ENCODE measurements at places on chromosomes 6 and 20. TPM values are rescaled to one million over a fixed set of nuclear protein-coding genes. Genes with fewer than 3 reads are reported as not detected.

The MATN4 gene
- not detected for polyA plus RNA-seq

The FAM50B gene
- polyA plus RNA-seq: 14.3 TPM

The DHX35 gene
- 2.2 TPM for polyA plus RNA-seq

The TSPO2 gene
- polyA plus RNA-seq: not detected

The LINC00237 gene
- not detected for polyA plus RNA-seq

The SENP6 gene
- 79.7 TPM for polyA plus RNA-seq

The MUC21 gene
- not detected for polyA plus RNA-seq

The SLC12A5 gene
- not detected for polyA plus RNA-seq

The UNC5CL gene
- polyA plus RNA-seq: 0.49 TPM

The CALHM5 gene
- not detected for polyA plus RNA-seq

The STX11 gene
- 3.6 TPM for polyA plus RNA-seq

The IPCEF1 gene
- polyA plus RNA-seq: 0.13 TPM

The ROMO1 gene
- polyA plus RNA-seq: 281 TPM

The ZBTB46 gene
- polyA plus RNA-seq: not detected

The CAP2 gene
- not detected for polyA plus RNA-seq

The PROKR2 gene
- not detected for polyA plus RNA-seq

The PHACTR3 gene
- polyA plus RNA-seq: not detected

The PRND gene
- polyA plus RNA-seq: not detected

The BPIFA1 gene
- not detected for polyA plus RNA-seq

The CRISP2 gene
- polyA plus RNA-seq: not detected

The RAET1G gene
- polyA plus RNA-seq: not detected

The ASIP gene
- not detected for polyA plus RNA-seq

The REM1 gene
- not detected for polyA plus RNA-seq

The EFCAB8 gene
- not detected for polyA plus RNA-seq

The HLA-F gene
- polyA plus RNA-seq: 278 TPM

The FKBP1C gene
- polyA plus RNA-seq: not detected

The GID8 gene
- polyA plus RNA-seq: 18.0 TPM

The FAXC gene
- not detected for polyA plus RNA-seq

The CFB gene
- not detected for polyA plus RNA-seq

The LY6G5C gene
- polyA plus RNA-seq: 0.86 TPM

The EHMT2 gene
- polyA plus RNA-seq: 50.7 TPM

The OPN5 gene
- not detected for polyA plus RNA-seq

The C6orf163 gene
- 0.71 TPM for polyA plus RNA-seq

Data from naive B cell (primary cell).